ENCODE measurements at places on chromosomes 16 and 17.

GRCh38 chr17:82171750-82172375, 40.8 kb downstream of the CCDC57 start:
- DNase-seq = no peak

DNA sequence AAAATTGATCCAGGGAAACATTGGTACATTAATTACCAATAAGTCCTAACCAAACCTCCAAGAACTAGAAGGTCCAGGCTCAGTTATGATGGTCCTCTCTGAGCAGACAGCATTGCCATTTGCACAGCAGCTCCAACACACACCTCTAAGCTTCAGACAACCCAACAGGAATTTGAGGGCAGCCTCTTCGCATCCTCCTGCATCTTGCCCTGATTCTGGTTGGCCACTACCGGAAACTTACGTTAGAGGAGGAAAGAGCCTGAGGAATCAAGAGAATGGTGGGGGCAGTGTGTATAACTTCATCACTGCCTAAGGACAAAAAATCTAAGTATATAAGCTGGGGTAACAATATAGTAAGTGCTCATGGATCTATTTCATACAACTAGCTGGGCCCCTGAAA, 15.7 kb downstream of the FAM117A start:
- DNase-seq = no peak

DNA sequence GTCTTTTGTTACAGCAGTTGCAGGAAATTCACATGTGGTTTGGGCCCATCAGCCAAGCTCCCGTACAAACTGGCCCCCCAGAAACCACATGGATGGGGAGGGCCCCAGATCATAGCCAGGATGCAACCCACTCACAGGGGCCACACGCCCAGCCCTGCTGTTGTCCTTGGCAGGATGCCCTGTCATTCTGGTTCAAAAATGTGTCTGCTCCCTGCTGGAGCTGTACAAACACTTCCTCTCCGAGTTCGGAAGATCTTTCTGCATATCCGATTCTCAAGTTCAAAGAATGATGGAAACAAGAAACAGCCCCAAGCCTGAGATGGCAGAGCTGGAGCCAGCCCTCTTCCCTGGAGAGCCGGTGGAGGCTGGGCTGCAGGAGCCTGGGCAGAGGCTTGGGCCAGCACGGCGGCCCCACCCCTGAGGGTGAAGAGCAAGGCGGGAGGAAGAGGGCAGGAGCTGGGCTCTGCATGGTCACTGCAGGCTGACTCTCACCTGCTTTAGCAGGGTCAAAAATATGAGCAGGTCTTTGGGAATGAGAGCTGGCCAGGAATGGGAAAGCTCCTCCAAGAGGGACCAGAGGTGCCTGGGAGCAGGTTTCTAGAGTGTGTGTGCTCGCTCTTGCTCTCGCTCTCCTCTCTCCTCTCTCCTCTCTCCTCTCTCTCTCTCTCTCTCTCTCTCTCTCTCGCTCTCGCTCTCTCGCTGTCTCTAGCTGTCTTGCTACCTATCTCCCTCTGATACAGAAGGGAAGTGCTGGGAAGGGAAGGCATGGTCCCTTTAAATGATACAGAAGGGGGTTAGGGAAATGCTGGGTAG, 34.7 kb upstream of the ENPP7 start:
- no peak for DNase-seq

DNA sequence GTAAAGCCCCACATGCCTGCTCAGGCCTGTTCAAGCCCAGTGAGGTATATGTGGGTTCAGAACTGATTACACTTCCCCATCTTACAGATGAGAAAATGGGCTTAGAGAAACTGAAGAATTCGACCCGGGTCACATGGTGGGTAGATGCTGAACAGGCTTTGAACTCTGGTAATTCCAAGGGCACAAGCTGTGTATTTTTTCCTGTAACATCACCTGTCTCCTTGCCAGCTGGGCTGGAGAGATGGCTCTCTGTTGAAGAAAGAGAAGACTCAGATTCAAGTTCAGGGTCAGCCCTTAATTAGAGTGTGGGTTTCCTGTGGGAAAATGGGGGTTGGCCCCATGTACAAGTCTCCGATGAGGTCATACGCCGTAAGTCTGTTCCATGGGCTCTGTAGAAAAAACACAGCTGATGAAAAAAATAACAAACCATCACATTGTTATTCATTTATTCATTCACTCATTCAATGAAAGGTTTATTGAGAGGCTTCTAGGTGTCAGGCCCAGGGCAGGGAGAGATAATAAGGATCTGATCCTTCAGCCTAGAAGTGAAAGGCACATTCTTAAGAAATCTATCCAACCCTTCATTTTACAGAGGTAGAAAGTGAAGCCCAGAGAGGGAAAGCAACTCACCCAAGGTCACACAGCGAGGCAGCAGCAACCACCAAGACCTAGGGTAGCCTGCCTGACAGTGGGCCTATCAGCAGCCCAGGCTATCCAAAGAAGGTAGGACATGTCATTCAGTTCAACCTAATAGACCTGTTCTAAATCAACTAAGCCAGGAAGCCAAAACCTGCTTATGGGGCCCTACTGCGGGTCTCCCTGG, 482.8 kb downstream of the SOX9 start:
- peak; percentile 55 for DNase-seq

DNA sequence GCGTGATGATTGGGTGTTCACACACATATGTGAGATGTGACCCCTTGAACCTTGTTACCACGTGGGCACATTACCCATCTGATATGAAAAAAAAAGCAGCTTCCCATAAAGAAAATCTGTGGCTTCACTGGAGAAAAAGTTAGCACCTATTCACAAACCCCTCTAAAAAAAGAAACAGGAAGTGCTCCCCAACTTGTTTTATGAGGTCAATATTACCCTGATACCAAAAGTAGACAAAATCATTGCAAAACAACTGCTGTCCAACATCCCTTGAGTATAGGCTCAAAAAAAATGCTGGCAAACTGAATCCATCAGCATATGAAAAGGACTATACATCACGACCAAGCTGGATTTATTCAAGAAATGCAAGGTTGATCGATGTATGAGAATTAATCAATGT, 99.7 kb upstream of the RBL2 start:
- DNase-seq = no peak

- no peak for DNase-seq
These were observed 226.8 kb downstream of the ENGASE start for GRCh38 chr17:79301469-79301868.

DNA sequence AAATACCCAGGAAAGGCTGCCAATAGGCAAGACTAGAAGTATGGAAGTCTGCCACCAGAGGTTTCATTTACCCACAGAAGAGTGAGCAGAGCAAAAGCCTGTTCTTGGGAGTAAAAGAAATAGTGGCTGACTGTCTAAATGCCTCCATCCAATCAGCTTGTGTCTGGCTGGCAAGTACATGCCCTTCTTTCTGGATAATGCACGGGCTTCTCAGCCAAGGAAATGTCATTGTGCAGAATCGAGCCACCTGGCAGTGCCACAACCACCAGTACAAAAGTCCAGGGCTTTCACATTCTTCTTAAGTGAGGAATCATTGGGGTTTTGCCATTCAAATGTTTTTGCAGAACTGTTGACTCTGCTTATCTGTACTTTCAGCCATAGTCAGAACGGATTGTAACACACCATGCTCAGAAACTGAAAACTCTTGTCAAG, 10.1 kb upstream of the ERCC4 start:
- DNase-seq = peak; percentile 74

GRCh38 chr17:47279062-47279801, 25.6 kb downstream of the ITGB3 start:
- DNase-seq = peak; percentile 100

- peak; percentile 90 for DNase-seq
These were observed 38.4 kb upstream of the ARL4D start for GRCh38 chr17:43360376-43360738.

DNA sequence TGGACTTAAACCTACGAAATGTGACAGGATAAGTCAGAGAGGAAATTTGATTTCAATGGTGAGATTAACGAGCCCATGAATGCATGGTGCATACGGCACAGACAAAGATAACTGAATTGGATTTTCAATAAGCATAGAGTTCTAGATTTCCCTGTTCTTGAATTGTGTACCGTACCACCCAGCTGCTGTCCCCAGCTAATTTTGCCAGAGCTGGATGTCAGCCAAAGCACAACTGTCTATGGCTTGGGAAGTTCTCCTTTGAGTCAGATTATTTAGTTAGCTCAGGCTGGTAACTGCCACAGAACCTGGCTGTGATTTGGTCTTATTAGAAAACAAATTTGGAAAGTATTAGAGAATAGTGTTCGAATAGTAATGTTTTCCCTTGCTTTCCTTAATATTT, 143.1 kb downstream of the CDH13 start:
- DNase-seq = no peak

DNA sequence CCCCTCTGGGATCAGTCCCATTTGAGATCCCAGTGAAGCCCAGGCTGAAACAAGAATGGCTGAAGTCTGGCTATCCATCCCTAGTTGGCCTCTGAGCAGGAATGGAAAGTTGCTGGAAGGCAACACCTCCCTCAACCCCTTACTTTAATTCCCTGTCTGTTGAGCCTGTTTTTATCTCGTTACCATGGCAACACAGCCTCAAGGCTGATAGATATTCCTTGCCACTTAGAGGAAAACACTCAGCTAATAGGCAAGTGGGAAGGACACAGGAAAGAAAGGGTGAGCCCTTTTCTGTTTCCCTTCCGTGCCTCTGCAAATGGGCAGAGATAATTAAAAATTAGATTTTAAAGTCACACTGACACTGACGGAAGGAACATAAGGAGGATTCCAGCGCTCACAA, 75.5 kb upstream of the CLEC3A start:
- DNase-seq = peak; percentile 72

- DNase-seq = no peak
These were observed 184.4 kb downstream of the AATF start for GRCh38 chr17:37133136-37133535.

DNA sequence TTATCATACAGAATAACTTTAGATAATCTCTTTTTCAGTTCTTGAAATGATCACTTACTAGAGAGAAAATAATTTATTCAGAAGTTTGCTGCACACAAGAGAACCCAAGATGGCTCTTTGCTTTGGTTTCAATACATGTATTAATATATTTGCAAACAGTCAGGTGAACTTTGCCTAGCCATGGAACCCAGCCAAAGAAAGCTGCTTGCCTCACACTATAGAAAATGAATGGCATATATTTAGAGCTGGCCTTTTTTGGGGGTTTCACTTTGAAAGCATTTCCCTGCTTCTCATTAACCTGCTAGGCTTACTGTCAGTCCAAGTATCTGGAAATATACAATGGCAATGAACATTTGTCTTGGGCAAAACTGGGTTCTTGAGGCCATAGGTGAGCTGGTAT, 75.3 kb downstream of the MRTFB start:
- no peak for DNase-seq
